ENCODE measurements at places on chromosomes 5 and 9.

DNA sequence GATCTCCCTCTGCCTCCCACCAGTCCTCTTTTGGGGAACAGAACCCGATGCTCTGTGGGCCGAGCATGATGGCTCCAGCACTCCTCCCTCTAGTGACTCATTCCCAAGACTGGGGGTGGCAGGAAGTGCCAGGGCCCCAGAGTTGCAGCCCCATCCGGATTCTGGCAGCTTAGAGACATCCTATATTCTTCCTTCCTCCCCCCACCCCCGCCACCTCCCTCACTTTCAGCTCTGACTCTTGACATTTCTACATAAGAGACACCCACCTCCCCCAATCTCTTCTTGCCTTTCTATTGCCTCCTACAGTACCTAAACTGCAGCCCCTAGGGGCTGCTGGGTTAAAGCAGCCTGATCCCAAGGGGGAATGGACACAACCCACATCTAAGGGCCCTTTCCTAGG lies 47.1 kb upstream of the MATR3 start:
- DNase-seq, result no peak

DNA sequence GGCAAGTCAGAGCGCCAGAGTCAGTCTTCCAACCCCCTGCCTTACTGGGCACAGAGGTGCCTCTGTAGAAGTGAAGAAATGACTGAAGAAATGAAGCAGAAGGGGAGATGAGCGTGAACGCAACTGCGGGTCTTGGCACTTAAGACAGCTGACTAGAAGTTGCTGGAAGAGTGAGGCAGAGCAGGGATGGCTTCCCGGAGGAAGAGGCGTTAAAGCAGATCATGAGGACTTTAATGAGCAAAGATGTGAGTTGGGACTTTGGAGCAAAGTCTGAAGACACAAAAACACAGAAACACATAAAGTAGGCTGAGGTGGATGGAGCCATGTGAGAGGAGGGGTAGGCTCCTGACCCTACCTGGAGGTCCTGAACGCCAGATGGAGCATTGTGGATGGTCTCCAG lies 7.2 kb downstream of the AQP3 start:
- DNase-seq, result no peak

GRCh38 chr5:163460562-163461171 lies at the start of gene HMMR:
TSS of gene HMMR (plus strand) at chr5:163460632. CDS start at chr5:163460693, 61 bp downstream.
- DNase-seq, result no peak

DNA sequence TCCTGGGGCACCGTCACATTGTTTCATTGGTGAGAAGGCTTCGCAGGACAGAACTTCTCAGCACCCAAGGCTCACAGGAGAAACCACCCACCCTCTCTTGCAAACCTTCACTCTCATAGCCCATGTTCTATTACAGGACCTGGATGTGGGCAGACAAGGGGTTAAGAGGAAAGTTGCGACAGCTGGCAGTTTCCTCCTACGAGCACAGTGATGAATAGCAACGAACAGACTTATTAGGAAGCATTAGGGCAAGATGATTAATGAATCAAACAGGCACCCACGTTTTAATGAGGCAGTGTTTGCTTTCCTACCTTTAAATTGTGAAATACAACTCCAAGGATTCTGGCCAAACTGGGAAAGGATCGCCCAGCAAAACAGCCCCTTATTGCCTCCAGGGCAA lies 339.3 kb downstream of the DRD1 start:
- no peak for DNase-seq
